ENCODE measurements at places on chromosomes 6 and 20.

- H3K4me1 ChIP-seq: no peaks in the 10 kb centered on the region
- H3K4me3 ChIP-seq: no peak overlapping the region
- no peaks in the 10 kb centered on the region for H3K36me3 ChIP-seq
- no peaks in the 10 kb centered on the region for H3K27me3 ChIP-seq
Observed at GRCh38 chr20:52004018-52004417, 187.6 kb downstream of the ZFP64 start.

GRCh38 chr6:17293395-17293794 lies 12.2 kb downstream of the RBM24 start:
- DNase-seq: no peak
- H3K4me3 ChIP-seq: no peak overlapping the region
- peaks cover 5% of the 10 kb centered on the region for H3K36me3 ChIP-seq
- no peak overlapping the region for H3K27ac ChIP-seq
- no peaks in the 10 kb centered on the region for H3K27me3 ChIP-seq

DNA sequence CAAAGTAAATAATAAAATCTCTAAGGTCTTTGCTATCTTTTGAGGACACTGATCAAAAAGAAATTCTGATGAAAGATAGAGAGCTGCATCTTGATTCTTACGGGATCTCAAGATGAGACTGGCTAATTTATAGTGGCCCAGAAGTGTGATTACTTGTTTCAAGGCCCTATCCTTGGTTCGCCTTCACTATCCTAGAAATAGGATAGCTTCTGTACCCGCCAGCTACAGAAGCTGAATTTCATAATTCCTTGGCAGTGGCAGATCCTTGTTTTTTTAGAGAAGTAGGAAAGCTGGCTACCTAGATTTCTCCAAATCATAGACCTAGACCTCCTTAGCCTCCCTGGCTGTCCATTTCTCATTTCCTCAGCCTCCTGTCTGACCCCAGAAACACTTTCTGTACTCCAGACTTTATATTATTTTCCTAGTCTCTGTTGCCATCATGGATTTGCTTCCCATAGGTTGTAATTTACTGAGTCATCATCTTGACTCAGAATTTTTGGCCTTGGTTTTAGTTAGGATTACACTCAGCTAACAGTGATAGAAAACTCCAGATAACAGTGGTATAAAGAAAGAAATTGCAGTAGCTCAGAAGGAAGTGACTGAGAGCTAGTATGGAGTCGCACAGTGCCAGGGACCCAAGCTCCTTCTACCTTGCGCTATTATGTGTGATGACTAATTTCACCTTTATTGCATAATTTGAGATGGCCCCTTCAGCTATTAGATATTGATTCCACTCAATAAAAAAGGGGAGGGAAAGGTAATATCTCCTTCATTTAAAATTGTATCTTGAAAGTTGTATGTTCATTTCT lies 27.7 kb downstream of the PHF3 start:
- no peak for DNase-seq
- no peak overlapping the region for H3K27ac ChIP-seq
- H3K4me3 ChIP-seq: no peak overlapping the region
- H3K27me3 ChIP-seq: no peaks in the 10 kb centered on the region
- peaks cover 39% of the 10 kb centered on the region for H3K4me1 ChIP-seq
- no peaks in the 10 kb centered on the region for H3K36me3 ChIP-seq

GRCh38 chr6:168088161-168089053 lies 9.4 kb upstream of the FRMD1 start:
- no peaks in the 10 kb centered on the region for H3K27me3 ChIP-seq
- H3K4me1 ChIP-seq: peaks cover 3% of the 10 kb centered on the region
- no peaks in the 10 kb centered on the region for H3K36me3 ChIP-seq
- H3K27ac ChIP-seq: no peak overlapping the region
- no peak overlapping the region for H3K4me3 ChIP-seq

GRCh38 chr20:59253779-59254319 lies 46.6 kb upstream of the EDN3 start:
- H3K36me3 ChIP-seq: no peaks in the 10 kb centered on the region
- no peak overlapping the region for H3K4me3 ChIP-seq
- no peak overlapping the region for H3K27ac ChIP-seq
- H3K27me3 ChIP-seq: peaks cover 5% of the 10 kb centered on the region
- no peaks in the 10 kb centered on the region for H3K4me1 ChIP-seq

- no peaks in the 10 kb centered on the region for H3K36me3 ChIP-seq
- no peak for DNase-seq
- H3K27me3 ChIP-seq: peaks cover 3% of the 10 kb centered on the region
Observed at GRCh38 chr20:2259731-2260130, 36.1 kb upstream of the TGM3 start.

DNA sequence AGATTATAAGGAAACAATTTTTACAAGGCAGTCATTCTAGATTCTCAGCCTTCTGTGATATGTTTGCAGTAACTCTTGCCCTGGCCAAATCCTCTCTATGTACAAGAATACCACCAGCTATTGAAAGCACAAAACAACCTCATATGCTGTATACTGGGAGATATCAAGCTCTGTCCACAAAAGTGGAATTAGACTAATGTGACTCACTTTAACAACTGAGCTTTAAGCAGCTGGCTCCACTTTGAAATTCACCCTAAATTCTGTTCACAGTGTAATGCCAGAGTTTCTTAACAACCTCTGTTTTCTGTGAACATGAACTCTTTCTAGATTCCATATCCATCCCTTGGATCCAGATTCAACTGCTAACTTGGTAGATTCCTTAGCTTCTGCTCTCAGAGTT lies 47.6 kb downstream of the CHD6 start:
- no peaks in the 10 kb centered on the region for H3K27me3 ChIP-seq
- H3K4me1 ChIP-seq: peaks cover 76% of the 10 kb centered on the region
- no peak overlapping the region for H3K4me3 ChIP-seq
- no peak for DNase-seq
- no peaks in the 10 kb centered on the region for H3K36me3 ChIP-seq

DNA sequence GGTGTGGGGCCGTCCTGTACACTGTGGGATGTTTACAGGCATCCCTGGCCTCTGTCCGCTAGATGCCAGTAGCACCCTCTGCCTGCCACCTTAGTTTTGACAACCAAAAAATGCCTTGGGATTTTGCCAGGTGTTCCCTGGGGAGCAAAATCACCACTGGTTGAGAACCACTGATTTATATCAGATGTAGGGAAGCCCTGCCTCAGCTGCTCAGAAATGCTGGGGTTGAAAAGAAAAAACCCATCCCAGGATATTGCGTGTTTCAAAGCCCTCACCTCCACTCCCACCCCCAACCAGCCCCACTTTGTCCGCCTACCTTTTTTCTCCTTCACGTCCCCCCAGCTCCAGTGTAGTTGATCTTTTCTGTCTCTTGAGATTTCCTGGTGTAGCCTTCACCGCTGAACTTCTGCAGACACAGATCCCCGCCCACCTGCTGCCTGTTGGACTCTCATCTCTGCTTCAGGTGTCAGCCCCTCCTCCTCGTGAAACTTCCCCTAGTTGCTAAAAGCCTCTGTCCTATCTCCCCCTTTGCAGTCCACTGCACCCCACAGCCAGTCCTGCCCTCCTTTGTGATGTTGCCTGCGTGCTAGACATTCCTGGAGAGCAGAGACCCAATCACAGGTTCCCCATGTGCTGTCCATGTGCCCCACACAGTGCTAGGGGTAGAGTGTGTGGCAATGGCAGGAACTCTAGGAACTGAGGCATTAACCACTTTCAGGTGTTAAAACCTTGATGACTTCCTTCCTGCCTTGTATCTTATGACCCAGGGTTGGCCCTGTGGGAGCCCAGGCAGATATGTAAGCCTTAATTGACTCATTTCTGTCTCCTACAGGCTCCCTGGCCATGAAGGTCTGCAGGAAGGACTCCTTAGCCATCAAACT lies 98.9 kb downstream of the TBC1D7 start:
- no peak for DNase-seq
- H3K4me1 ChIP-seq: no peaks in the 10 kb centered on the region
- no peak overlapping the region for H3K4me3 ChIP-seq

DNA sequence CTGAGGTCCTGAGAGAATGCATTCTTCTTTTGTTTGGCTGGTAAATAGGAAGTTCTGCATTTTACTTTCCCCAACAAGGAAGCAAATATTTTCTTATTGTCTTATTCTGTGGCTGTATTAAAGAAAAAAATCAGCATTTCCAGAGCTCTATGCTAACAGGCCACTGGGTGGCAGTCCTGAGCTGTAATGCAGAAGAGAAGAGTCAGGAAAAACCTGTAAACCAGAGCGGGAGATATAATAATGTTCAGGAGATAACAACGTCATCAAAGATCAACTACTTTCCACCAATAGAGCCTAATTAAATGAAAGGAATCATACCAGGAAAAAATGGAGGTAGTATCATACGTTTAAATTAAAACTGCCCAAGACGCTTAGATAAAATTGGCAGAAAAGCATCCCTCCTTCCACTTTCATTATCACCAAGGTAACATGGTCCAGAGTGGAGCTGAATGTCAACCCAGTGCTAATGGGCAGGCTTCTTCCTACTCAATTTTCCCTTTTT lies 55.6 kb upstream of the CARMIL1 start:
- no peak overlapping the region for H3K27ac ChIP-seq
- peak overlapping the region; percentile 20 for H3K4me3 ChIP-seq
- H3K27me3 ChIP-seq: no peaks in the 10 kb centered on the region
- H3K36me3 ChIP-seq: no peaks in the 10 kb centered on the region

DNA sequence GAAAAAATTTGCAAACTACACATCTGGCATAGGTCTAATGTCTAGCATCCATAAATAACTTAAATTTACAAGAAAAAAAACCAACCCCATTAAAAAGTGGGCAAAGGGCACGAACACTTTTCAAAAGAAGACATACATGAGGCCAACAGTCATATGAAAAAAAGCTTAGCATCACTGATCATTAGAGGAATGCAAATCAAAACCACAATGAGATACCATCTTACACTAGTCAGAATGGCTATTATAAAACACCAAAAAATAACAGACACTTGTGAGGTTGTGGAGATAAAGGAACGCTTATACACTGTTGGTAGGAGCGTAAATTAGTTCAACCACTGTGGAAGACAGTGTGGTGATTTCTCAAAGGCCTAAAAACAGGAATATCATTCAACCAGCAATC lies 33.7 kb upstream of the EPB41L2 start:
- H3K27ac ChIP-seq: no peak overlapping the region
- H3K27me3 ChIP-seq: no peaks in the 10 kb centered on the region
- no peak overlapping the region for H3K4me3 ChIP-seq

- H3K36me3 ChIP-seq: no peaks in the 10 kb centered on the region
- no peak overlapping the region for H3K27ac ChIP-seq
- no peak overlapping the region for H3K4me3 ChIP-seq
- peaks cover 41% of the 10 kb centered on the region for H3K4me1 ChIP-seq
- no peak for DNase-seq
- H3K27me3 ChIP-seq: no peaks in the 10 kb centered on the region
Observed at GRCh38 chr20:50343490-50344179, 153.0 kb downstream of the CEBPB start.

DNA sequence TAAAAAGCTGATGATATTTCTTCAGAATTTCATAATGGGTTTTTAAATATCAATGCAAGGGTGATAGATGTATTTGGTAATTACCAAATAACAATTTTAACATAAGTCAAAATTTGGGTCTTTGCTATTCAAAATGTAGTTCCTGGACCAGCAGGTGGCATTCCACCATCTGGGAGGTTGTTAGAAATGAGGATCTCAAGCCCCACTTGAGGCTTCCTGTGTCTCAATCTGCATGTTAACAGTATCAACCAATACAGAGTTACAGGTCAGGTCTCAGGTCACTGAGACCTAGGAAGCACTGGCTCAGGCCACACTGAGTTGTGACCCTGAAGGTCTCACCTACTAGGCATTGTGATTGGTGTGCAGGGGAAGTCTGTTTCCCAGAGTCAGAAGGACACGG lies 57.2 kb upstream of the MTRF1L start:
- no peaks in the 10 kb centered on the region for H3K4me1 ChIP-seq
- DNase-seq: no peak
- H3K27me3 ChIP-seq: no peaks in the 10 kb centered on the region
- H3K27ac ChIP-seq: no peak overlapping the region
- no peak overlapping the region for H3K4me3 ChIP-seq

GRCh38 chr20:47533518-47534062 lies 31.9 kb downstream of the NCOA3 start:
- DNase-seq: no peak
- H3K4me3 ChIP-seq: no peak overlapping the region
- H3K4me1 ChIP-seq: peaks cover 41% of the 10 kb centered on the region
- H3K36me3 ChIP-seq: no peaks in the 10 kb centered on the region

- no peaks in the 10 kb centered on the region for H3K36me3 ChIP-seq
- no peaks in the 10 kb centered on the region for H3K27me3 ChIP-seq
- peak overlapping the region; percentile 97 for H3K27ac ChIP-seq
Observed at GRCh38 chr20:47501116-47501481, 588 bp upstream of the NCOA3 start.

DNA sequence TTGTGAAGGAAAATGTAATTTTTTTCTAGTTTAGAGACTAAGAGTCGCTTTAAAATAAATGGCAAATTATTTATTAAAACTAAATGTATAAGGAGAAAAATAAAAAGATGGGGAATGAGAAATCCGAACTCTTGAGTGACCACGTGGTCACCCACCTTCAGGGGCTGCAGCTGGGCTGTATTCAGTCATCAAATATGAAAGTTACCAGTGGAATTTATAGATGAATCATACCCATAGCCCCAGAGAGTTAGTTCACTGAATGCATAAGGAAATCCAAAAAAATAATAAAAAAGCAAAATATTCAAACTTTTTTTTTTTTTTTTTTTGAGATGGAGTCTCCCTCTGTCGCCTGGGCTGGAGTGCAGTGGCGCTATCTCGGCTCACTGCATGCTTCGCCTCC lies 947.7 kb upstream of the ADGRB3 start:
- no peak overlapping the region for H3K4me3 ChIP-seq
- H3K27me3 ChIP-seq: no peaks in the 10 kb centered on the region
- no peak overlapping the region for H3K27ac ChIP-seq

- no peak overlapping the region for H3K27ac ChIP-seq
- no peak overlapping the region for H3K4me3 ChIP-seq
- no peaks in the 10 kb centered on the region for H3K27me3 ChIP-seq
- H3K4me1 ChIP-seq: no peaks in the 10 kb centered on the region
- no peak for DNase-seq
- peaks cover 9% of the 10 kb centered on the region for H3K36me3 ChIP-seq
Observed at GRCh38 chr20:45060294-45060693, 40.6 kb downstream of the KCNS1 start.

GRCh38 chr20:33696448-33696847 lies 10.3 kb upstream of the E2F1 start:
- H3K36me3 ChIP-seq: no peaks in the 10 kb centered on the region
- no peak overlapping the region for H3K4me3 ChIP-seq
- H3K27me3 ChIP-seq: no peaks in the 10 kb centered on the region
- H3K27ac ChIP-seq: no peak overlapping the region
- DNase-seq: no peak

- H3K4me1 ChIP-seq: peaks cover 7% of the 10 kb centered on the region
- peak; percentile 74 for DNase-seq
- peak overlapping the region; percentile 70 for H3K27ac ChIP-seq
- H3K27me3 ChIP-seq: no peaks in the 10 kb centered on the region
- H3K4me3 ChIP-seq: peak overlapping the region; percentile 99
Observed at GRCh38 chr6:18155864-18156421, 721 bp downstream of the KDM1B start.
